ENCODE measurements at places on chromosomes 13 and 19. TPM values are rescaled to one million over a fixed set of nuclear protein-coding genes. Genes with fewer than 3 reads are reported as not detected.
A peak's percentile ranks its signal among the peaks of the same experiment; 100 is the strongest.

ZNF878 gene
- not detected for total RNA-seq

UBL3 gene
- total RNA-seq = 56.1 TPM

ZNF850 gene
- 2.8 TPM for total RNA-seq

CEACAM19 gene
- total RNA-seq = 7.6 TPM

RASAL3 gene
- total RNA-seq = 19.1 TPM

CNFN gene
- total RNA-seq = 0.87 TPM

GRCh38 chr19:2426611-2427428 is 566 bp downstream of the TIMM13 start:
- H3K27me3 ChIP-seq = no peaks in the 10 kb centered on the region
- DNase-seq = peak; percentile 80
- H3K27ac ChIP-seq = peak overlapping the region; percentile 95

GRCh38 chr19:480016-480855 is 16.1 kb upstream of the MADCAM1 start:
- no peak overlapping the region for H3K27ac ChIP-seq
- H3K27me3 ChIP-seq = peaks cover 4% of the 10 kb centered on the region
- H3K4me1 ChIP-seq = no peaks in the 10 kb centered on the region
- peak overlapping the region; percentile 38 for H3K4me3 ChIP-seq

DNA sequence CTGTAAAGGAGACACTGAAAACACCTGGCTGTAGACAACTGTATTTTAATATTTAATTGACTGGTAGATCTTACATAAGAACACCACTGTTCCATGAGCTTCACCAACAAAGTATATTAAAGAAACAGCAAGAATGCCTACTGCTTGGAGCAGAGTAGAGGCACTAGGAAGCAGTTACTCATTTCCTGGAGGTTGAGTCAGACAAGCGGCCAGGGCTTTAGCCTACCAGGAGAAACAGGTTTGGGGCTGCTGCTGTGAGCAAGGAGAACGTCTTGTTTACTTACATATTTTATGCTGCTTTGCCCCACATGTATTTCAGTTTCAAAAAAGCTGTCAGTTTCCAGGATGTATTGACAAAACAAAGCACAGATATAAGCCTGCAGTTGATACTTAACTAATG is 33.4 kb downstream of the ALG5 start:
- H3K27ac ChIP-seq = no peak overlapping the region
- H3K27me3 ChIP-seq = no peaks in the 10 kb centered on the region
- H3K4me1 ChIP-seq = no peaks in the 10 kb centered on the region
- no peak for DNase-seq

- H3K4me3 ChIP-seq = no peak overlapping the region
- no peak overlapping the region for H3K27ac ChIP-seq
- H3K4me1 ChIP-seq = no peaks in the 10 kb centered on the region
Observed at GRCh38 chr13:86051134-86052103, 252.2 kb upstream of the SLITRK6 start.

DNA sequence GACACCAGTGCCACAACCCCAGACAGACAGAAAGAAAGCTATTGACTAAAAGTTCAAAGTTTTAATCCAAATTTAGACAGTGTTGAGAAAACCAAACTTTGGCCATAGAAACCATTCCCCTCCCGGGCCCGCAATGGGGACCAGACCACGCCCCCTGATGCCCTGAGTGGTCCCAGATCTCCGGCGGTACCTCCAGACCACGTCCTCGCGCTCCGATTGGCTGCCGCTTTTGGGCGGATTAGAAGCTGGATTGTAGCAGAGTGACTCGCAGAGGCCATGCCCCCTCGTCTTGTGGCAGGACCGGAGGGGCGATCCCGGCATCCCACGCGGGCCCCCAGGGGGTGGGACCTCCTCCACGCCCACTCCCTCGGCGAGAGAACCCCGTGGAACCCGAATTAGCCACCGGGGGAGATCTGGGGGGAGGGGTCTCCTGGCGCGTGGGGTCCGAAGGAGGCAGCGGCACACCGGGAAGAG is 797 bp upstream of the HSD17B14 start:
- no peaks in the 10 kb centered on the region for H3K27me3 ChIP-seq
- peak overlapping the region; percentile 34 for H3K27ac ChIP-seq
- peak; percentile 93 for DNase-seq
- H3K36me3 ChIP-seq = peaks cover 4% of the 10 kb centered on the region
- no peaks in the 10 kb centered on the region for H3K4me1 ChIP-seq

- H3K36me3 ChIP-seq = no peaks in the 10 kb centered on the region
- no peaks in the 10 kb centered on the region for H3K4me1 ChIP-seq
- no peak for DNase-seq
- H3K27ac ChIP-seq = no peak overlapping the region
- no peak overlapping the region for H3K4me3 ChIP-seq
Observed at GRCh38 chr13:98333486-98333885, 156.4 kb upstream of the RNF113B start.

DNA sequence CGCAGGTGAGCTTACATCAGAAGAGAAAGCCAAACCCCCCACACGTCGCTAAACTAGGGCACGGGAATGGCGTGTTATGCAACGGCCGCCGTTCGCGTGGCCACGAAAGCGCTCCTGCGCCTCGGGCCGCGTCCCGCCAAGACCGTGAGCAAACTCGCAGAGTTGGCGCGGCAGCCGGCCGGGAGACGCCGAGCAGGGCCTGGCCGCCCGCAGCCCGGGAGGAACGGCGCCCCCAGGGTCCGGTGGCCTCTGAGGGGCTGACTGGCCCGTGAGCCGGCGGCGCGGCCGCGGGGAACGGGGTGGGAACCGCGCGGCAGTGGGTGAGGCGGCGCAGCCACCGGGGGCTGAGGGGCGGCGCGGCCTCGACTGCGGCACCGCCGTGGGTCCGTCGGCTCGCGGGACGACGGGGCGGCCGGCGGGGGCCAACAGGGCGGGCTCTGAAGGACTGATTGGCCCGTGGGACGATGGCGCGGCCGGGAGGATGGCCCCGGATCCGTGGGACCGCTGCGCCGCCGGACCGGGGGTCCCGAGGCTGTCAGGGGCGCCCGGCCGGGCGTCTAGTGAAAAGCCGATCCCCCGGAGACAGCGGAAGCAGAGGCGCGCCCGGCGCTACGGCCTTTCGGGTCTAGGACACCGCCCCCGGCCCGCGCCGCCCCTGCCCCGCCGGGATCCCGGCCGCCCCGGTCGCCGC is 903 bp downstream of the LATS2 start:
- no peaks in the 10 kb centered on the region for H3K27me3 ChIP-seq
- H3K4me3 ChIP-seq = peak overlapping the region; percentile 96
- H3K36me3 ChIP-seq = no peaks in the 10 kb centered on the region

DNA sequence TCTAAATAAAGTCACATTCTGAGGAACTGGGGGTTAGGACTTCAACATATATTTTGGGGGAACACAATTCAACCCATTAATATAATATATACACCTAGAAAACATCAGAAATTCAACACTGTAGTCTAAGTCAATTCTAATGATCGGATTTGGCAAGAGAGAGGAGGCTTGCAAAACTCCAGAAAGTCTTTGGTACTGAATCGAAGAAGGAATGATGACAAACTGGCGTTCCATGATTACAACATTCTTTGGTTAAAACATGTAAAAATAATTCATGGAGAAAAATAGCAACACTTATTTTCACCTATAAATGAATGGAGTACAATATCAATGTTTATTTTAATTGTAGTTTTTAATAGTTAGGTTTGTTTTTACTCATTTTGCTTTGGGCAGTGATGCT is 62.4 kb downstream of the MBNL2 start:
- H3K4me3 ChIP-seq = no peak overlapping the region
- H3K27ac ChIP-seq = no peak overlapping the region
- no peaks in the 10 kb centered on the region for H3K36me3 ChIP-seq
- no peak for DNase-seq
- peaks cover 15% of the 10 kb centered on the region for H3K4me1 ChIP-seq

DNA sequence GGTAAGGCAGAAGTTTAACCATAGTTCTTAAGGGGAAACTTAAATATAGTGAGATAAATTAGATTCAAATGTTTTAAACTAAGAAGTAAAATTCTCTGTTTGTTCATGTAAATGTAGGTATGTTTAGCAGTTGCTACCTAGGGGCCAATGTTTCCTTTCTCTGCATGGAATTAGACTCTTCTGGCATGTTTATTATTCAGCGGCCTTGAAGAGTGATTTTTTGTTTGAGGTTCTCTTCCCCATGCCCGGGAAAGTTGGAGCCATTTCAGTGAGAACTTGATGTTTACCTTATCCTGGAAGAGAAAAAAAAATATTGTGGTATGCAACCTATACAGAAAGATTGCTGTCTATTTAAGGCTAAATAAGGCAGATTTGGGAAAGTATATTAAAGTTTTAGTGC is 492.9 kb downstream of the KLF5 start:
- no peaks in the 10 kb centered on the region for H3K4me1 ChIP-seq
- no peaks in the 10 kb centered on the region for H3K27me3 ChIP-seq
- H3K36me3 ChIP-seq = no peaks in the 10 kb centered on the region
- no peak overlapping the region for H3K4me3 ChIP-seq
- H3K27ac ChIP-seq = no peak overlapping the region

DNA sequence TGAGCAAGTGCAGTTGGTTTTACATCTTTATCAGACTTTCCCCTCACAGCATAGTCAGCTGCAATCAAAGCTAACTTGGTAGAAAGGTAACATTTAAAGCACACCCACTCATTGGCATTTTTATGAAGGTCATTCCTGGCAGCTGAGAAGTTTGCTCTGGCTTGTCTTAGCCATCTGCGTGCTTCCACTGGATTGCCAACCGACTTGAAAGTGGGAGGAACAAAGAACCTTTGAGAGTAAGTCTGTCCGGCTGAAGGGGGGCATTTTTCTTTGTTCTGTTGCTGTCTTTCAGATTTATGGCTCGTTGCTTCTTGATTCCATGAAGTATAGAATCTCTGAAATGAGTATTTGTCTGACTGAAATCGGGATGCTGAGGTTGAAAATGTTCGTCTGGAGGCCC is 103.1 kb downstream of the SACS start:
- no peaks in the 10 kb centered on the region for H3K36me3 ChIP-seq
- DNase-seq = no peak
- no peak overlapping the region for H3K27ac ChIP-seq
- H3K27me3 ChIP-seq = no peaks in the 10 kb centered on the region

DNA sequence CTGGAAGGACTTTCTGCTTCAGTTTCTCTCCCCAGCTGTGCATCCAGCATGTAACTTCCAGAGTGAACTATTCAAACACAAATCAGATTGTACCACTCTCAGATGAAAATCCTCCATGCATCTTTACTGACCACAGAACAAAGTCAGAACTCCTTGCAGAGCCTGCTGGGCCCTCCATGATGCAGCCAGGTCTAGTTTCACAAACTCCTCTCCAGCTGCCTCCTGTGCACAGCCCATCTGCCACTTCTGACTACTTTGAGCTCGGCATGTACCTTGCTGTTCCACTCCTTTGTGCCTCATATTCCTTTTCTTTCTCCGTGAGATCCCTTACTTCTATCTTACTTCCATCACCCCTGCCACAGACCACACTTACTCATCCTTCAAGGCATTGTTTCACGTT is 31.4 kb downstream of the NALCN start:
- no peaks in the 10 kb centered on the region for H3K36me3 ChIP-seq
- no peak overlapping the region for H3K4me3 ChIP-seq
- H3K27ac ChIP-seq = no peak overlapping the region
- no peaks in the 10 kb centered on the region for H3K4me1 ChIP-seq
- no peak for DNase-seq
- no peaks in the 10 kb centered on the region for H3K27me3 ChIP-seq

DNA sequence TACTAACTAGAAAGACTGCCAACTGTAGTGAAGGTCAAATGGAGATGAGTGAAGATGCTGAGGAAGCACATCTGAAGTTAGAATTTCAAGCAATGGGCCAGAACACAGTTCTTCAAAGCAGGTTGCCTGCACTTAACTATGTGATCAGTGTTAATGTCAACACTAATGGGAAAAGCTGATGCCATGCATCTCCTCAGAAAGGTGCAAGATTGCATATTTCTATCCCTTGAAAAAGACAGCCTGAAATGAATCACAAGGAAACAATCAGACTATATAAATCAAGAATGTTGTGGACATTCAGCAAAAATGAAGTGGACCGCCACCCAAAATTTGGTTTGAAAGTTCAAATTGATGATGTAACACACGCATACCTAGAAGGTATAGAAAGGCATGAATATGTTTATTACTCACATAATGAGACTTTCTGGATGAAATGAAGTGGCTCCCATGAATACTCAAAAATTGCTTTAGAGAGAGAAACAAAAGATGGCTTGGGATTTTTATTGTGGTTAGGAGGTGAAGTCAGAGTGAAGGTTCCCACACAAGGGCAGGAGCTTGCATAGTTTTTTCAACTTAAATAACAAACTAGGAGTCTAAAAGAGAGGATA is 522.4 kb downstream of the KCTD12 start:
- DNase-seq = no peak
- no peak overlapping the region for H3K27ac ChIP-seq
- no peaks in the 10 kb centered on the region for H3K4me1 ChIP-seq
- H3K36me3 ChIP-seq = no peaks in the 10 kb centered on the region
- no peaks in the 10 kb centered on the region for H3K27me3 ChIP-seq
- no peak overlapping the region for H3K4me3 ChIP-seq

DNA sequence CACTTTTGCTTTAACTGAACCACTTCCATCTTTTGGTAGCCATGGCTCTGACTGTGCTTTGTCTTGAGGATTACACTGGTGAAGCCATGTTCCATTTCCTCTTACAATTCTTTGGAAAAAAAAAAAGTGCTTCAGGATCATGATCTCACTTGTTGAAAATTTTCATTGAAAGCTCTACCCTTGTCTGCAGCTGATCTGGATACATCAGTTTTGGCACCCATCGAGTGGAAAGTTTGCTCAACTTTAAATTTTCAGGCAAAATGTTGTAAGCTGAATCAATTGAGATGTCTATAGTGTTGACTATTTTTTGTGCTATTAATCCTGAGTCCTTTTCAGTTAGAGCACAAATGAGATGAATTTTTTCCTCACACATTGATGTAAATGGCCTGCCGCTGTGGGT is 48.3 kb upstream of the RFXAP start:
- no peak overlapping the region for H3K27ac ChIP-seq
- no peaks in the 10 kb centered on the region for H3K27me3 ChIP-seq
- no peak for DNase-seq
- H3K4me1 ChIP-seq = no peaks in the 10 kb centered on the region

- H3K27me3 ChIP-seq = no peaks in the 10 kb centered on the region
- no peaks in the 10 kb centered on the region for H3K4me1 ChIP-seq
- no peak overlapping the region for H3K4me3 ChIP-seq
- H3K27ac ChIP-seq = no peak overlapping the region
- no peaks in the 10 kb centered on the region for H3K36me3 ChIP-seq
Observed at GRCh38 chr19:31204115-31204514, 145.1 kb downstream of the TSHZ3 start.

- H3K4me1 ChIP-seq = peaks cover 16% of the 10 kb centered on the region
- H3K27me3 ChIP-seq = peaks cover 25% of the 10 kb centered on the region
- no peak overlapping the region for H3K4me3 ChIP-seq
- no peak for DNase-seq
Observed at GRCh38 chr13:23899555-23899954, 2.3 kb upstream of the C1QTNF9B start.

All from upper lobe of right lung (tissue), 1 donor.